ENCODE measurements at places on chromosomes 3 and 15.

- DNase-seq = no peak
Observed at GRCh38 chr3:4680227-4680691, 187.1 kb downstream of the ITPR1 start.

DNA sequence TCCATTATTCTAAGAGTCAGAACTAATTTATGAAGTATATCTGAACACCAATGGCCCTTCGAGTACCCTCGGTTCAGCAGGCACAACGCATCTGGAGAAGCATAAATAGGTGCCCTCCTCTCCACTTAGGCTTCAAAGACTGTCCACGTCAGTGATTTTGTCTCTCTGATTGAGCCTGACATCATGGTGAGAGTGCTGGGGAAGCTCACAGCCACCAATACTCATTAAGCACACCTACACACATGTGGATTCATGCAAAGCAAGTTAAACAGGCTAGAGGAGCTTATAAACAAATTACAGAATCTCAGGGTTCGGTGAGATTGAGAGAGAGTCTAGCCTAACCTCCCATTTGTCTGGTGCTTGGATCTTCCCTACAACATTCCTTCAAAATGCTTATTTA lies 3.6 kb downstream of the CLDN1 start:
- peak; percentile 55 for DNase-seq

DNA sequence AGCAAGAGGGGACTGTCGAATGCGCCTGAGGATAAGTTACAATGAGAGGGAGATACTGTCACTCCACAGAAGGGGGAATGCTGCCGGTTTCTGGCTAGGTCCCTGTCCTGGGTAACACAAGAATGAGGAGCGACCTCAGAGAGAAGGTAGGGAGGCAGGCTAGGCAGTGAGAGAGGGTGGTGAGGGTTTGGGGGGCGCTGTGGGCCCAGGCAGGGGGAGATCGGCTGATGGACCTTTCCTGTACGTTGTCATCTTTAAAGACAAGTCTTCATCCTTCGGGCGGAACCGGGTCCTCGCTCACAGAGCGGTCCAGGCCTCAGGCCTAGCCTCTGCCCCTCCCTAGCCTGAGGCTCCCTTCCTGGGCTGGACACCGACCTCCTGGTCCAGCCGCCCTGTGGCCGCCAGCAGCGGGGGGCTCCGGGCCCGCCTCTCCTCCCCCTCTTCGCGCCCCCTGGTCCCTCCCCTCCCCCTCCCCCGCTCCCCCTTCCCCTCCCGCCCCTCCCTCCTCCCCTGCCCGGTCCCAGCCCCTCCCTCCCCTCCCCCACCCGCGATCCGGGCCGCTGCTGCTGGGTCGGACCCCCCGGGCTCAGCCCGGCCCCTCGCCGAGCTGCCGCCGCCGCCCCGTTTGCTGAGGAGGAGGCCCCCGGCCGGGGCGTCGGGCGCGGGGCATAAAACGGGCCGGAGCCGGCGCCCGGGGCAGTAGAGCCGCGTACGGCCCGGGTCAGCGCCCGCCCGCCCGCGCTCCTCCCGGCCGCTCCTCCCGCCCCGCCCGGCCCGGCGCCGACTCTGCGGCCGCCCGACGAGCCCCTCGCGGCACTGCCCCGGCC lies at the start of gene CHRD:
CHRD (plus strand) TSS at position 697 of the 827 bp plus-strand sequence. CDS start 265 bp downstream, outside the sequence.
- no peak for DNase-seq

GRCh38 chr15:83178869-83179325 lies 28.7 kb downstream of the HDGFL3 start:
- DNase-seq = no peak

DNA sequence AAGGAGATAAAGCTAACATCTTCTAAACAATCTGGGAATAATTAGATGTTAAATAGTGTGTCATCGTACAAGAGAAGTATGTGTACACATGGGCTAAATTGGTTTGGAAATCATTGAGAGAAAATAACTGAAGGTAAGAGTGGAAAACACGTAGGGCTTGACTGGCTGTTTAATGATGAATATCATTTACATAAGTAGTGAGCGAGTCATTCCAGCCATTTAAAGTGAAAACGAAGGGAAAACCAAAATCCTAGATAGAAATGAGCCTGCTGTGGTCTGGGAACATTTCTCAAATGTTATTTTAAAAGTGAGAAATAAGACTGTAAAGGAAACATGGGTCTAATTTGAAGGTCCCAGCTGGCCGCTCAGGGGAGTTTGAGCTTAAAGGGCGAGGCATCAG lies 41.9 kb upstream of the KCNMB2 start:
- DNase-seq = no peak

- DNase-seq = no peak
Observed at GRCh38 chr15:57330619-57331340, 45.5 kb upstream of the CGNL1 start.

DNA sequence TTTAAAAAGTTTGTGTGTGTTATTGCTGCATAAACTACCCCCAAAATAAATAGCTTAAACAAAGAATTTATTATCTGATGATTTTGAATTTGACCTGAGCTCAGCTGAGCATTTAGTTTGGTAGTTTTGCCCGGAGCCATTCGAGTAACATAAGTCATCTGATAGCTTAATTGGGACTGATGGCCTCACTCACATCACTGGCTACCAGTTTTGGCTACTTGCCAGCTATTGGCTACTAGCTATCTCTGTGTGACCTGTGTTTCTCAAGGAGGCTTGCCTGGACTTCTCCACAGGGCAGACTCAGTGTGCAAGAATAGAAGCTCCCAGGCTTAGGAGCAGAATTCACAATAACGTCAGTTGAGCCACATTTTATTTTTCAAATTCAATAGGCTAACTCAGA lies 9.0 kb downstream of the CNTN3 start:
- no peak for DNase-seq

- DNase-seq = no peak
Observed at GRCh38 chr3:45477041-45477725, 88.8 kb downstream of the LARS2 start.

DNA sequence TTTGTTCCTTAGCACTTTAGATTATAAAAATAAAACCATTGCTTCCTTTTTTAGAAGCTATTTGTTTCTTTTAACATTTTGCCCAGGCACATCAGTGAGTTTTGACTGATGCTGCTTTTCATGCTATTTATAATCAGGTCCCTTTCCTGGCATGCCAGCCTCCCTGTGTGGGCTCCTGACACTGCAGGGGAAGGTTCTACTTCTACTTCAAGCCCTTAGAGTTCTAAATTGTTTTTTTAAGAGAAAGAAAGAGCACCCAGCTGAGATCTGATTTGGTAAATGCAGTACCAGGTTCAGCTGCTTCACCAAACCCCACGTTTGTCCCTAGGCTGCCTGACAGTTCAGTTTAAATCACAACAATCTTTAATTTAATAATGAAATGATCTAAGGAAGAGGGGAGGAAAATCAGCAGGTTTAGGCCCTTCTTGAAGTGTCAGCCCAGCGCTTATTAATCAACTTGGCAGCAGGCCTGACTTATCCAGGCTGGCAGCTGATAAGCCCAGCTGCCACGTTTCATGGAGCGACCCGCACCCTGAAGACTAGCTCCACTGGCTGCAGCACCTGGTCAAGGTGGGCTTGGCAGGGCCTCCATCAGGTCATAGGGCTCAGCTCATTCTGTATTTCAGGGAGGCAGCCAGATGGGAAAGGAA lies 29.0 kb downstream of the HGD start:
- no peak for DNase-seq

- peak; percentile 32 for DNase-seq
Observed at GRCh38 chr15:28975766-28976179, 90.0 kb downstream of the APBA2 start.

GRCh38 chr15:46461416-46461815 lies 826.6 kb downstream of the SQOR start:
- DNase-seq = no peak

DNA sequence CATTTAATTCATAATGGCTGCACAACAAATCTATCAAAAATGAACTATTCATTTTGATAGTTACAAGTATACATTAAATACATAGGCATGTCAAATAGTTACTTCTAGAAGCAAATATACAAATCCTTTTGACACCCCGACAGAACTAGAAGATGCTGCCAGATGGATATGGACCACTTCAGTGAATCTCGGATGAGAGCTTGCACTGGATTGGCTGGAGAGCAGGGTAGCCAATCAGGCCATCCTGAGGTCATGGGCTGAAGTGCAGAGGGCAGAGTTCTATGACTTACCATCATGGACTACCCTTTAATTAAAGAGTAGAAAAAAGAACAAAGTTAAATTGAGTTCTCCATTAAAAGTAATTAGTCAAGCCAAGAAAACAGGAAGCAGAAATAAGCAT lies 8.3 kb downstream of the CCNL1 start:
- DNase-seq = no peak

DNA sequence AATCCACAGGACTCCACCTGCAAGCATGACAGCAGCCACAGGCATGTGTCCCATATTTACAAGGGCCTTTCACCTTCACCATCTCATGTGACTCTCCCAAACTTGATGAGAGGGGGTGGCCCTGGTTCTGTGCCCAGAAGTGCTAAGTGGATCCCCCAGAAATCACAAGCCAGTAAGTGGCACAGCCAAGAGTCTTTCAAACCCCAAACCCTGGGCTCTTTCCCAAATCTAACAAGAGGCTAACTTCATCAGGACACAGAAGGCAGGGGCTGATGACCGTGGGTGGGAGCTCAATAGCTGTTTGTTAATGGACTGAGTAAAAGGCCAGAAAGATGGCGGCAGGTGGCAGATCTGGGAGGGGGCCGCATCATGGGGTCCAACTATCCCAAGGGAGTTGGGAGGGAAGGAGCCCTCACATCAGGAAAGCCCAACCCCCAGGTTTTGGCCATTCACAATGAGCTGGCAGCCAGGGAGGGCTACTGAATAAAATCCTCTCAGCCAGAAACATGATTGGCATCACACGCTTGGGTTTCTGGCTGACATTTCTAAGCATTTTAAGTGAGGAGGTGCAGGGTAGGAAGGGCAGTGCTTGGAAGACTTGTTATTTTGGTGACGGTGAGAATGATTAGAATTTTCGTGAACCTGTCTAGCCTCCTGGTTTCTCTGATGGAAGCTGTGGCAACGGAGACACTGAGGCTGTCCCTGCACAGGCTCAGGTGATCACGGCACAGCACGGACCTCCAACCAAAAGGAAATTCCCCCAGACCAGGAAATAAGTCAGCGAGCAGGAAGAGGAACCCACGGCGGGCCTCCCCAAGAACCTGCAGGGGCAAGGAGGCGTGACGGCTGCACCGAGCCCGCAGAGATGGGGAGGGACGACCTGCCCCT lies 109.3 kb downstream of the OXNAD1 start:
- DNase-seq = no peak

DNA sequence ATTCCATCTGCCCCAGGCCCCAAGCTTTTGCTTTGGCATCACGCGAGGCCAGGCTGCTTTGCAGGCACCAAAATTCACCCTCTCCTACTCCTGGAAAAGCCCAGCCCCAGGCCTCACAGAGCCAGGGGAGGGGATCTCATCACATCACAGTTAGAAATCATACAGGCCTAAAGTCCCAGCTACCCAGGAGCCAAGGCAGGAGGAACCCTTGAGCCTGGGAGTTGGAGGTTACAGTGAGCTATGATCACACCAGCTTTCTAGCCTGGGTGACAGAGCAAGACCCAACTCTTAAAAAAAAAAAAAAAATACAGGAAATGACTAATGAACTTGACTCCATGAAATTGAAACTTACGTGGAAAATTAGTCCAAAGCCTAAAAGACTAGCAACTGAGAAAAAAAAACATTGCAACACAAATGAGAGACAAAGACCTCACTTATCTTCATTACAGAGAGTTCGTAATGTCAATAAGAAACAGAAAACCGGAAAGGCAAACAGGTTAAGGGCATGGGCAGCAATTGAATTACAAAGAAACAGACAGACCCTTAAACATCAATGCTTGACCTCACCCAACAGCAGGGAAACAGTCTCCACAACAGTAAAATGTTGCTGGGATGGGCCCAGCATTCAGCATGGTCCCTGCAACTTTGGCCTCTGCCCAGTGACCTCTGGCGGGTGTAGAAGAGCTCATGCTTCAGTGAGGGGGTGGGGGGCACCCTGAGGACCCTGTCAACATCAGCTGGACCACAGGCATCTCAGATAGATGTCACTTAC lies 151.5 kb downstream of the LRRK1 start:
- DNase-seq = no peak

GRCh38 chr3:125313060-125313635 lies 62.0 kb downstream of the ZNF148 start:
- no peak for DNase-seq

DNA sequence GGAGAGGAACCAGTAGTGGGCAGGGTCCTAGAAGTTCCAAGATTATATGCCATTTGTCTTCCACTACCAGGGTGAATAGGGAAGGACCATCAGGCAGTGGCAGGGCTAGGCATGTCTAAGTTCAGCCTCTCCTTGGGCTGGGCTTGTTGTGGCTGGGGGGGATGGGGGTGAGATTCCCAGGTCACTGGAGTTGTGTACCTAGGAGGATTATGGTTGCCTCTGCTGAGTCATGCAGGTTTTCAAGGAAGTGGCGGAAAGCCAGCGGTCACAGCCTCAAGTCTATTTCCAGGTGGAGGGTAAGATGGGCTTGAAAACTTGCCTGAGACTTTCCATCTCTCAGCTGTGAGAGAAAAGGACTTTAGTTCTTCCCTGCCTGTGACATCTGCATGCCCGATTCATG lies 1407.1 kb downstream of the SI start:
- no peak for DNase-seq

DNA sequence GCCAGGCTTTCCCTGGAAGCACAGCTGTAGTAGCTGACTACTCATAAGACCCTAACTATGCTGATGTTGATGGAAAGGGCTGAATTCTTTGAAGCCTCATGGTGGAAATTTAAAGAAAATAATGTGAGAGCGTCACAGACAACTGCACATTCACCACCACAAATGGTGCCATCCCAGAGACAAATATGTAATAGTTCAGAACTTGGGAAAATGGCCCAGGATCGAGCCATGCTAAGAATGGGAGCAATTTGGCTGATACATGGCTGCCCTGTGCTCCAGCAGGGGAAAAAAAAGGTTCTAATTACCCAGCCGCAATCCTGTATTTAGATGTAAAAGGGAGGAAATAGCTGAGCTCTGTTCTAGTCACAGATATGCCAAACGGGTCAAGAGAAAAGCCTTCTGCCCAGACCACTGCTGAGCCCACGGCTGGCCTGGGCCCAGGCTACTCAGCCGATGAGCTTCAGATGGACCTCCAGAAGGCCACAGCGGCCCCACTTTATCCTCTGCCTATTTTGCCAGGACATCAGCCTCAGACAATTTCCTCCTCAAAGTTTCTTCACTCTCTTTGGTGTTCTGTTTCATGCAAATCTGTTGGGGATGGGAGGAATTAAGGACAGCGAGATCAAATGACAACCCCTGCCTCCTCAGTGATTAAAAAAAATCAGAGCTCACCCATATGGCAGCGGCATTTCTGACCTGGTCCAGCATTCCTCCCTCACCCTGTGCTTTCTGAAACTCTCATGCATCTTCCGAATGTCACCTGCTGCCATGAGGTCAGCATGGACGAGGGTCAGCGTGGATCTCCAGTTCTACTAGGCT lies 54.5 kb upstream of the MEX3B start:
- DNase-seq = peak; percentile 4

- DNase-seq = no peak
Observed at GRCh38 chr3:144039661-144040060, 68.0 kb downstream of the DIPK2A start.

GRCh38 chr15:43763819-43764446 lies 12.8 kb downstream of the ELL3 start:
- no peak for DNase-seq

DNA sequence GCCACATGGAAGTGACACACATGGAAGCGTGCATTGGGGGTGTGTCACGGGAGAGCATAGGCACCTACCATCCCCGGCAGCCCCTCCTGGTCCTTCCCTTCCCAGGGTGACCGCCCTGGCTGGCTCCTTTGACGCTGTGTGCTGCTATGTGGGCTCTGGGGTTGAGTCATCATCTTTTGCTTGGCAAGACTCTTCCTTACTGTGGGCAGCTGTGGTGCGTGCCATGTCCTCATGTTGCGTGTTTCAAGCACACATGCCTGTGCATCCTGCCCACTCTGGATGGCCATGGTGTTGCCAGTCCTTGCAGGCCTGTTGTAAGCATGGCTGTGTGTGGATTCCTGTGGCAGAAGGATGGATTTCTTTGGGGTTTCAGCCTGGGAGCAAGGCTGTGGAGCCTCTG lies 14.0 kb downstream of the PLXNA1 start:
- DNase-seq = no peak

All from NCI-H510A treated with DMSO at 0.1 percent for 48 hours (cell line).